Stimulated activated effector memory CD8-positive, alpha-beta T cell treated with anti-CD3 and anti-CD28 coated beads, Interleukin-12 subunit alpha, Interleukin-12 subunit beta, amount 100 ng/mL, for 72 hours (primary cell): ENCODE measurements at places on chromosomes 4 and X.

DNA sequence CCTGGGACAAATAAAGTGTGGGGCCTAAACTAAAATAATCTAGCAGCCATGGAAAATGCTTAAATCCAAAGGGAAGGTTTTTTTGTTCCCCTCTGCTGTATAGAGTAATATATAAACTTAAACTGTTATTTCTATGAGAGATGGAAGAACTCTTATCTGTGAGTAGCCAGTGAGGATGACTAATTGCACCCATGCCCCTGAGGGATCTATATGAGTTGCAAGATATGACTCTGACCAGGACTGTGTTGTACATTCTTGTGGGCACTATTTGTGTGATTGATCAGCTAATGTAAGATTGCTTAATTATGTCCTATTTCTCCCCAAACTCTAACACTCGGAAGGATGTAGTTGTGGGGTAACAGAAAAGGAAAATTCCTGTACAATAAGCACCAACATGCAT lies 35.2 kb upstream of the AMBN start:
- no peak for DNase-seq

DNA sequence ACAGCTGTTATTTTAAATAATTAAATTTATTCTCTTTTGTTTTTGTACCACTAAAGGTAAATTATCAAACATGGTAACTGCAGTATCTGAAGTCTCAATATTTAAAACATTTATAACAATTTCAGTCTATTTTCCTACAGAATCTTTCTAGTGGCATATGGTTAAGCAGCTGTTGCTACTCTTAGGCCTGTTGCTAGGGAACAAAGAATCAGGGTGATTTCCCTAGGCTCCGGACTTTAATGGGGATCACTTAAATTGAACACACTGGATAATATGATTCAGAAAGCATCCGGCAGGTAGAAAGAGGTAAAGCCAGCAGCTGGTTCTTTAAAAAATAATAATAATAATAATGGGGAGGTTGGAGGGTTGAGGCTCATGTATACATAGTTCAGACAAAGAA lies 17.6 kb downstream of the FBXO8 start:
- no peak for DNase-seq

GRCh38 chrX:151982222-151982621 lies 7.7 kb upstream of the GABRE start:
- DNase-seq: no peak

- DNase-seq: peak; percentile 72
Observed at GRCh38 chrX:123833387-123833786, 26.5 kb upstream of the XIAP start.

DNA sequence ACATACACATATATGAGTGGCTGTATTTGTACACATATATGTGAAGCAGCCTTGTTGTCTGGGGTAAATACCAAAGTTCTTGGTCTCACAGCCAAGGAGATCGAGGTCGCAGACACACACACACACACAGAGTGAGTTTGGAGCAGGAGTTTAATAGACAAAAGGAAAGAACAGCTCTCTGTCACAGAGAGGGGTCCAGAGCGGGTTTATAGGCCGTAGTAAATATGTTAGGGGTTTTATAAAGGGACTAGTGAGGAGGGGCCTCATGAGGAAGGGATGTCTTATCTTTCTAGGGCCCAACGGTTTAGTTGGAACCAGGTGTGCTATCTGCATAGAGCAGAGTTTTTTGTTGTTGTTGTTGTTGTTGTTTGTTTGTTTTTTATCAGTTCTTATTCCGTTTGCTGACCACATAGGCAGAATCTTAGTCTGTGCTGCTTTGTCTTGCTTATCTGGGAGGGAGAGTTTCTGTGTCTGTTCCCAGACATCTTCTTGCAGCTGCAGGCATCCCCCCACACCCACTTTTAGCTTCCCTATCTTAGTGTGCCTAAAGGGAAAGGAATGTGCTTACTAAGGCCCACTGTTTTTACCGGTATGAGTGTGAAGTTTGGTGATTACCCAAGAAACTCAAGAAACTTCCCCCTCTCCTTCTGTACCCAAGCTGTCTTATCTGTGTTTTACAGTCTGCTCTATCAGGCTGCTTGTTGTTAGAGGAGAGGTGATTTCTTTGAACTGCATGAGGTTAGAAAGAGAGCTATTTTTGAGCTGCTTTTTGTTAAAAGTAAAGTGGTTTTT lies 91.9 kb downstream of the TENT5D start:
- DNase-seq: no peak

GRCh38 chrX:1536712-1537030 lies 314 bp downstream of the P2RY8 start:
- DNase-seq: no peak

DNA sequence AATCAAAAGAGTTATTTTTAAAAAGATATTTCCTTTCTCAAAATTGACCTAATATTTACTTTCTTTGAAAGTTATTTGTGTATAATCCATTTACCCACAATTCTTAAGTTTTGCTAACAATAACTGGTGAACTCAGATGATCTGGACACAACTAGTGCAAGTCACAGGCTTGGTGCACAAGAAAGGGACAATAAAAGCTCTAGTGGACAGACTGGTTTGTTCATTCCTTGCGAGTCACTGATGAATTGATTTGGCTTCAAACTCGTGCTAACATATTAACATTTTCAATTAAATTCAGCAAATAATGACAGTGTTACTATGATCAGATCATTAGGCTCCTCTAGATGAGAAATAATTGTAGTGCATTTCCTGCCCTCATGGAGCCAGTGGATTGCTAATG lies 169.2 kb downstream of the BMPR1B start:
- DNase-seq: no peak

- DNase-seq: no peak
Observed at GRCh38 chr4:86271057-86271456, 88.8 kb downstream of the MAPK10 start.

GRCh38 chrX:118347131-118347530 lies 1.2 kb downstream of the WDR44 start:
- DNase-seq: no peak

- DNase-seq: no peak
Observed at GRCh38 chr4:140111256-140111655, 42.7 kb downstream of the MAML3 start.

GRCh38 chr4:20638825-20639224 lies 61.4 kb upstream of the PACRGL start:
- DNase-seq: no peak

DNA sequence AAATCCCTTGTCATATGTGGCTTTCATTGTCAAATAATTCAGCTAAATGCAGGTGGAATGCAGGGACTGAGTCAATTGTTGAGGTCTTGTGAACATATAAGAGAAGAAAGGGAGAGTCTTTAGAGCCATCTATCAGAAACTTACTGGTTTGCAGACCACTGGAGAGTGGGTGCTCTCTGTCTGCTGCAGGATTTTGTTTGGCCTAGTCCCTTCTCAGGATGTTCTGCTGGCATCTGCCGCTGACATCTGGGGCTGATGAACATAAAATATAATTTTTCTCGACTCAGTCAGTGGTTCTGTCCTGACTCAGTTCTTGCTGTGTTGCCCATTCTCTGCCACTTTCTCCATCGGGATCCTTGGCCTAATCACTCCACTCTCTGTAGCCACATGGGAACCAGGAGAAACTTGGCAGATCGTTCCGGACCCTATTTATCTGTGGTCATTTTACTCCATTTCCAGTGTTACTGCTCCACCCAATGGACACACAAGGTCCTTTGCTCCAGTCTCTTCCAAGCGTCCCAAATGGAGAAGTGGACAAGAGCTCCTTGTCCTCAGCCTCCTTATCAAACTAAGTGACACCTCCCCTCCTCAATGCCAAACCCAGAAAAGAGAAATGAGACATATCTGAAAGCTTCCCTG lies 436.2 kb downstream of the FAT4 start:
- DNase-seq: no peak

DNA sequence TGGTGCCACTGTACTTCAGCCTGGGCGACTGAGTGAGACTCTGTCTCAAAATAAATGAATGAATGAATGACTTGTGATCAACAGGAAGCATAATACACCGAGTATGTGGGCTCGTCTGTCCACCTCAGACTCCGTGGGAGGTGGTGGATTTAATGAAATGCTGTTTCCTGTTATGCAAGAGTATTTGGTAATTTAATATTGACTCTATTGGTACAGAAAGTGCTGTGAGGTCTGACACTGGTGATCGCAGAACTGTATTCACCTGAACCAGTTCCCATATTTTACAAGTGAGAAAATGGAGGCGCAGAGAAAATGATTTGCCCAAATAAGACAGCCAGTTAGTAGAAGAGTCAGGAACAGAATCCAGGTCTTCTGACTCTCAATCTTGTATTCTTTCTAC lies 423.3 kb downstream of the RAPGEF2 start:
- no peak for DNase-seq

DNA sequence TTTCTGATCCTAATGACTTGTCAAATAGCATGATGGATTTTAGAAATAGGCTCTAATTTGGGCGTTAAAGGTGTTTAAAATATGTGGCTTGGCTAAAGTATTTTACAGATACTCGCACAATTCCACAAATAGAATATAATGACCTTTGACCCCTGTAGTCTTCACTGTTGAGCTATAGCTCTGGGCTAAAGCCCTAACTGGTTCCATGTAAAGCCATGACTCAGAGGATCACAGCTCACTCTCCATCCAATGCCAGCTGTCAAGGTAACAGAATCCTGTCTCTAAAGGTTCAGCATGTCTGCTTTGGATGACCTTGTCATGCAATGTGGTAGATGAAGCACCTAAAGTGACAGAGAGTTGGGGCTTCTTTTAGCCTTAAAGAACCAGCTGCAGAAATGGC lies 42.5 kb downstream of the TLR10 start:
- DNase-seq: no peak

DNA sequence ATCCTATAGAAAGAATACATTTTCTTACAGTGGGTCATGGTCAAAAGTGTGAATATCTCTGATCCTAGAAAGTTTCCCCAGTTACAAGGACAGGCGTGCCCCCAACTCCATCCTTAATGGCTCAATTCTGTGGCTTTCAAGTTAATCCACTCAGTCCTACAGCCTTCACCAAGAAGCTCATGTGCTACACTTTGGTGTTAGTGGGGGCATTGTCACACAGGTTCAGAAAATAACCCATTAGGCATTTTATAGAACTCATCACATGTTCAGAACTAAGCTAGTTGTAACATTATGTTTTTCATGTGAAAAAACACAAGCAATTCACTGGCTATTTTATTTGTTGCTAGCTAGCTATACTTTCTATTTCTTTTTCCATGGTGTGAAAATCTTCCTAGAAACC lies 20.4 kb downstream of the NFKB1 start:
- DNase-seq: no peak
